ENCODE measurements at places on chromosomes 13 and 19.

GRCh38 chr13:30510091-30510490 lies 44.4 kb upstream of the HMGB1 start:
- DNase-seq = no peak

DNA sequence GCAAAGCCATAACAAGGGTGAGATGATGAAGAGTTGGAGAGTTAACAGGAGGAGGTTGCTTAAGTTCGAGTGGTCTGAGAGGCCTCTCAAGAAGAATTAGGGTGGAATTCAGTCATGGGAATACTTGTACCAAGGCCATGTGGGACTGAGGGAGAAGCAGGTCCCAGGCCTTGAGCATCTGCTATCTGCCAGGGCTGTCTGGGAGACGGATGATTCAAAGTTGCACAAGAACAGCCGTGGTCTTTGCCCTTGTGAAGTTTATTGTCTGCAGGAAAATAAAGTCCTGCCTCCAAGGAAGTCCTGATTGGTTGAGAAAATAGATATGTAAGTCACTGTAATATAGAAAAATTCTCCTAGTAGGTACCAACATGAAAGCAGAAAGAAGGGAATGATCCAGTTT lies 178.8 kb upstream of the RFC3 start:
- peak; percentile 86 for DNase-seq

DNA sequence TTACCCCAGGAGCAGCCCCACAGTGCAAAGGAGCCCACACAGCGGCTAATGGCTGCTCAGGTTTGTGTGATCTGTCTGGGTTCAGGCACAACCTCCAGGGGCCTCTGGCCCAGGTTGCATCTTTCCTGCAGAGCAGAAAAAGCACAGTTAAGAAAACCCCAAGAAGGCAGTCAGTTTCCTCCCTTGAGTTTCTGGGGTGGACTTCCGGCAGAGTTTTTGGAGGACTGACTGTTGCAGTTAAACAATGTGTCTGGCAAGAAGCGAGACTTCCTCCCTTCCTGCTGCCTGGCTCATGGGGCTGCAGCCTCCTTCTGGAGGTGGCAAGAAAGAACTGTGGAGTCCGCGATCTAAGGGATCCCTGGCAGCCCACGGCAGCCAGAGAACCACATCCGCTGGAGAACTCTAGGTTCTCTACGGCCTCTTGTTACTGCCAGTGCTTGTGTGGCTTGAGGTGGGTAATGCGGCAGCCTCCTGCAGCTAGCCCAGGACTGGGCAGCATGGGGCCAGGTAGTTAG lies 114.4 kb downstream of the ZDHHC20 start:
- DNase-seq = no peak

- peak; percentile 48 for DNase-seq
Observed at GRCh38 chr19:28296506-28296905, 916.4 kb downstream of the UQCRFS1 start.

DNA sequence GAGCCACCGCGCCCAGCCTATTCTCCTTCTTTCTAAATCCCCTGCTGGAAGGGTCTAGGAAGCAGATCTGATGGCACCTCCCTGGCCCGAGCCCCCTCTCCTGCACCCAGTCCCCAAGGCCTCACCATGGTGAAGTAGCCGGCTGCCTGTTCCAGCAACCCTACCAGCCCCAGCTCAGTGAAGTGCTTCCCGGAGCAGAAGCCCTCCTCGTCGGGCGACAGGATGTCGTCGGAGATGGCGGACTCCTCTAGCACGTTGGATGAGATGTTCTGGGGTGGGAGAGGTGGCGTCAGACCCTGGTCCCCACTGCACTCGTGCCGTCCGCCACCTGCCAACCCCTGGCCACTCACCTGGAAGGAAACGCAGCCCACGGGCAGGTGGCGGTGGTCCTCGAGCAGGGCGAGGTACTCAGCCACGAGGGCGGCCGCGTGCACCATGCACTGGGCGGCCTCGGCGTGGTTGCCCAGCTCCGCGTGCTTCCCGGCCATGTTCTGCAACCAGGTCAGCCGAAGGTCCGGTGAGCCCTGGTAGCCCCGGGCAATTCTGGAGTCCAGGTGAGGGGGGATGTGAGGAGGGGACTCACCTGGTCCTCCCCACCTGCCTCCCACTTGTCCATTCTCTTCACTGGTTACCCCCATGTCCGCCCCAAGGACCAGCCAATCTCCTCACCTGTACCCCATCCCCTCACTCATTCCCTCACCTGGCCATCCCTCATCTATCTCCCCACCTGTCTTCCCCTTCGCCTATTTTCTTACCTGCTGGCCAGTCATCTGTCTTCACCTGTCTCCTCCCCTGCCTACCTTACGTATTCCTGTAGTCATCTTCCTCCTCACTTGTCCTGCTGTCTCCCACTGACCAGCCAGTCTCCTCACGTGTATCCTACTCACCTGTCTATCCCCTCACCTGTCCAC lies 11.5 kb upstream of the KANK2 start:
- DNase-seq = no peak

DNA sequence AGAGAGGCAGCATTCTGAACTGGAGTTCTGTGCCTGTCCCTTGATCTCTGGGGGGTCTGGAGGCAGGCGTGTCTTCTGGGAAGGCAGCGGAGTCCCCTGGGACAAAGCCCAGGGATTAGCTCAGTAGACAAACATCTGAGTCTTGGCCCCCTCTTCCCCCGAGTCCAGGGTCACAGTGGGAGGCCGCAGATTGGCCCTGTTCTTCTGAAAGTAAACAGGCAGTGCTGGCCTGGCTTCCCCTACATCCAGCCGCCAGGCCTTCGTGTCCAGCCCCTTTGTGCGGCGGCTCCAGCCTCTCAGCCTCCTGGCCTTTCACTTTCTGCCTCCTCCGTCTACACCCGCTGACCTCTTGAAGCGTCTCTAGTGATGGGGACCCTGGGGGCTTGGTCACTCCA lies 989 bp downstream of the NFILZ start:
- DNase-seq = no peak

DNA sequence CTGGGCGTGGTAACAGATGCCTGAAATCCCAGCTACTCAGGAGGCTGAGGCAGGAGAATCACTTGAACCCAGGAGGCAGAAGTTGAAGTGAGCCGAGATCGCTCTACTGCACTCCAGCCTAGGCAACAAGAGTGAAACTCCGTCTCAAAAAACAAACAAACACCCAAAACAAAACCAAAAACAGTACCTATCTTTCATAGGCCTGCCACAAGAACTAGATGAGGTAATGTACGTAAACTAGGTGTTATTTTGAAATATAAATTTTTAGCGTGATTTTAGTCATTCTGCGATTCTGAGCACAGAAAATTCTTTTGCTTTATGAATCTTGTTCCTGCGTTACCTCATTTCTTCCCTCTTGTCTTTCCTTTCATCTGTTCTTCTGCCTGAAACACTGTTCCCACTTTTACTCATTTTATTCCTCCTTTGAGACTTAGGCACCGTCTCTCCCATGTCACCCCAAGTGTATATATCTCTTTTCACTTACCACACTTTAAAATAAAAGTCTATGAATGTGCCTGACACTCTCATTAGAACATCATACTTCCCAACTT lies 238.2 kb upstream of the HTR2A start:
- DNase-seq = no peak

- DNase-seq = no peak
Observed at GRCh38 chr13:90402613-90403012, 944.9 kb upstream of the MIR17HG start.

- DNase-seq = no peak
Observed at GRCh38 chr19:22783651-22784410, at the start of gene ZNF99. Gene ZNF99, minus strand, starts transcription at chr19:22784151. Its CDS starts 135 bp downstream, at chr19:22784016.

GRCh38 chr13:29526741-29527140 lies 68.7 kb downstream of the SLC7A1 start:
- DNase-seq = no peak

DNA sequence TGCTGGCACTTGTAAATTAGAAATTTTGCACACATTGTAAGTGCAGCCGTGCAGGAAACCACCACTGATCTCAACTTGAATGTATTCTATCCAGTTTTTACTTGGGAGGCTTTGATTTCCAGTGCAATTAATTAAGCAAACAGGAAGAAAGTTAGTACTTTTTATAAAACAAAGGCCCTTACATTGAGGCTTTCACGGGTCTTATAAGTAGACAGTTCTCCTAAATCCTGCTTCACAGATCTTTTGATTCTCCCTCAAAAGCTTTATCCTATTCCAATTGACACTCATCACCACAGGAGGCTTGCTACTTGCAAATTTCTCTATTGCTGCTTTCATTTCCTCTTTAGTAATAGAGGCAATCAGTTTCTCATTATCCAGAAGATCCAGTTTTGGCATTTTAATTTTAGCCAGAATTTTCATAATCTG lies 90.1 kb downstream of the ERCC5 start:
- no peak for DNase-seq

DNA sequence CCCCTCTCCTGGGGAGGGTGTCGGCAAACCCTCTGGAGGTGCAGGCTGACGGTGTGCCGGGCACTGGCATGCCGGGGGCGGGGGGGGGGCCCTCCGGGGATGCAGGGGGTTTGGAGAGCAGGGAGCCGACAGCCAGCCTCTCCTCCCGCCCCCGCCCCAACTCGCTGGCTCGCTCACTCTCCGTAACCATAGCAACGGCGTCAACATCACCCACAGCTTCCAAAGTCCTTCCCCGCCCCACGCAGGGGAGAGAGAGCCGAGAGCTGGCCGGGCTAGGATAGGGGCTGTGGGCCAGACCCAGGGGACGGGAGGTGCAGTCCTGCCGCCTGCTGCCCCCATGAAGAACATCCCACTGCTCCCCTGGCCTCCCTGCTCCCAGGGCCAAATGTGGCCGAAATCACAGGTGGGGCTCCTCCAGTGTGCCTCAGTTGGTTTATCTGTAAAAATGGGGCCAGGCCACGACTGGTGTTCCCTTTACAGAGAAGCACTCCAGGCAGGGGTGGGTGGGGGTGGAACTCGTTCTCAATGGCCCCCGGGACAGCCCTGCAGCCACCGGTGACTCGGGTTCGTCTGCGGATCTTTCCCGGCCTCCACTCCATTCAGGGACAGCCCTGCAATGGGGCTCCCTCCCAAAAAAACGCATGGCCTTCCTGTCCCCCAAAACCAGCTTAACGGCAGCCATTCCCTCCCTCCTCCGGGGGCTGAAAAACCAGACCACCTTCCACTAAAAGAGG lies 3.2 kb downstream of the KLF16 start:
- no peak for DNase-seq

DNA sequence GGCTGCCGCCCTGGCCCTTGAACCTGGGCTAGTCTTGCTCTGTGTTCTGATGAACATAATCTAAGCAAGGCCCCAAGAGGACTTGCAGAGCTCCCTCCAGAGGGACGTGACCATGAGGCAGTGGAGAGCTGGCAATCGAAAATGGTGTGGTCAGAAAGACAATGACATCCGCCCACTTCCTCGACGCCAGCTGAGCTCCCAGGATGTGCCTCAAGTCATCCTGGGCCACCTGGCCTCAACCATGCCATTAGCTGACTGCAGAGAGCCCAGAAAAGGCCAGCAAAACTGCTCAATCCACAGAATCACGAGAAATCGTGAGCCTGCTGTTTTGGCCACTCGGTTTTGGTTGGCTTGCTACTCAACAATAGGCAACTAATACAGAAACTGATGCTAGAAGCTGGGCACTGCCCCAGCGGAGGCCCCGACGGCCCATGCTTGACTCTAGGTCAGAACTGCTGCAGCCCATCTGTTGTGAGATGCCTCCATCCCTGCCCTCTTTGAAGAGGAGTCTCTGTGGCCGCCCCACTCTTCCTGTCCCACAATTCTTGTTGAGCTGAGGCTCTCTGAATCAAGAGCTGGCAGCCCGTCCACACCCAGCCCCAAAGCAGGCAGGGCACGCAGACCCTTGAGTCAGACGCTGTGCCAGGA lies 53.3 kb downstream of the STK24 start:
- DNase-seq = no peak

- no peak for DNase-seq
Observed at GRCh38 chr13:49099513-49099877, 120.6 kb upstream of the MLNR start.

- no peak for DNase-seq
Observed at GRCh38 chr19:18251587-18252369, 22.5 kb downstream of the IQCN start.

GRCh38 chr13:71589032-71589431 lies 278.0 kb downstream of the DACH1 start:
- no peak for DNase-seq

DNA sequence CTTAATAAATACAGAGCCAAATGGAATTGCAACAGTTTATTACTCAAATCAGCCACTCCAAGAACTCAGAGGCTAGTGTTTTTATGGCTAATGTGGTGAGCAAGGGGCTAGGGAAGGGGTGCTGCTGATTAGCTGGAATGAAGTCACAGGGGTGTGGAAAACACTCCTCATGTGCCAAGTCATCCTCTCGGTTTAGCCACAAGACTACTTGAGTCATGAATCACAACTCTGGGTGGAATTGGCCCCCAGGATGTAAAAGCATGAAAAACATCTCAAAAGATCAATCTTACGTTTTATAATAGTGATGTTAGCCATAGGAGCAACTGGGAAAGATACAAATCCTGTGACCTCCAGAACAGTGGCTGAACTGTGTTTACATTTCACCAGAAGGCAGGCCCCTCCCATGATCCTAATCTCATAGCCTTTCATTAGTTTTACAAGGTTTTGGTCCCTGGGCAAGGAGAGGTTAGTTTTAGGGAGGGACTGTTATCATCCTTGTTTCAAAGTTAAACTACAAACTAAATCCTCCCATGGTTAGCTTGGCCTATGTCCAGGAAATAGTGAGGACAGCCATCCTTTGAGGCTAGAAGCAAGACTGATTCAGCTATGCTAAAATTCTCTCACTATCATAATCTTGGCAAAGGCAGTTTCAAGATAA lies 2020.1 kb upstream of the PCDH20 start:
- peak; percentile 99 for DNase-seq

- DNase-seq = no peak
Observed at GRCh38 chr13:33863188-33863789, 45.3 kb downstream of the RFC3 start.

GRCh38 chr19:30062907-30063649 lies 121.0 kb downstream of the URI1 start:
- DNase-seq = no peak

DNA sequence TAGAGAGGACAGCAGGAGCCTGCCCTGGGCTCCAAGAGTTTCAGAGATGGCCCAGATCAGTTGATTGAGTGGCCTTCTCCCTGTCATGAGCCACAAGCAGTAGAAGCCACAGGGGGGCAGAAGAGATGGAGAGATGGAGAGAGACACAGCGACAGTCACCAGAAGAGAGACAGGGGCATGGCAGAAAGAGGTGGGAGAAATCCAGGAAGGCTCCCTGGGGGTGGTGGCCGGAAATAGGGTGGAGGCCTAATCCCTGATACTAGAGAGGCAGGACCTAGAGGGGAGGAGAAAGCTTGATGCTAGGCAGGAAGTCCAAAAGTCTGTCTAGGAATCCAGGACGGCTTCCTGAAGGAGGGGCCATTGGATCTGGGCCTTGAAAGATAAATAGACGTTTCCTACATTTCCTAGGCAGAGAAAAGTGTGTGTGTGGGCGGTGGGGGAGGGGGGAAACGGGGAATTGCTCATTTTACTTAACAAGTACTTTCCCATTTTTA lies 9.6 kb upstream of the TPM4 start:
- no peak for DNase-seq

DNA sequence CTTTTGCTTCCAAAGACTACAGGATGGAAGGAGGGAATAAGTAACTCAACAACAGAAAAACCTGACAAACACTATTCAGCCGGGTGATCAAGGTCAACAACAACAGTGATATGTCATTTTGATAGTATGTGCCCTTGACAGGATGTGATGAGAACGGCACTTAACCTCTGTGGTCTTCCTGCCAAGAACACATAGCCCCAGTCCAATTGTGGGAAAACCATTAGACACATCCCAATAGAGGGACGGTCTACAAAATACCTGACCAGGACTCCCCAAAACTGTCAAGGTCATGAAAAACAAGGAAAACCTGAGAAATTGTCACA lies 43.1 kb upstream of the AMER2 start:
- no peak for DNase-seq
